Hematopoietic multipotent progenitor cell (in vitro differentiated cells): ENCODE measurements at places on chromosomes 5 and 9. TPM values are rescaled to one million over a fixed set of nuclear protein-coding genes. Genes with fewer than 3 reads are reported as not detected.

LAMC3 gene
- under 0.01 TPM for total RNA-seq

GDF9 gene
- total RNA-seq: 0.54 TPM

SLC27A6 gene
- total RNA-seq: 0.54 TPM

CTXN3 gene
- not detected for total RNA-seq

SLC36A2 gene
- total RNA-seq: under 0.01 TPM

KIF12 gene
- under 0.01 TPM for total RNA-seq

PCSK1 gene
- total RNA-seq: not detected

PCA3 gene
- 0.54 TPM for total RNA-seq

ADAMTS2 gene
- total RNA-seq: 0.27 TPM

SOHLH1 gene
- not detected for total RNA-seq

WNK2 gene
- under 0.01 TPM for total RNA-seq

TLX3 gene
- total RNA-seq: not detected

NUTM2G gene
- not detected for total RNA-seq

ZNF618 gene
- 20.2 TPM for total RNA-seq

SURF2 gene
- 11.3 TPM for total RNA-seq

PRDM9 gene
- under 0.01 TPM for total RNA-seq

PCDHB5 gene
- under 0.01 TPM for total RNA-seq

C9orf153 gene
- 0.81 TPM for total RNA-seq

POU5F2 gene
- total RNA-seq: 1.6 TPM

F2RL2 gene
- total RNA-seq: 0.27 TPM

DMGDH gene
- 1.3 TPM for total RNA-seq

FAM221B gene
- not detected for total RNA-seq

GFRA3 gene
- total RNA-seq: 0.27 TPM

RXRA gene
- 27.7 TPM for total RNA-seq

CYLC2 gene
- not detected for total RNA-seq

TAS2R1 gene
- not detected for total RNA-seq

RGS3 gene
- total RNA-seq: 34.7 TPM

ANKRD34B gene
- total RNA-seq: under 0.01 TPM

OR1Q1 gene
- under 0.01 TPM for total RNA-seq

DNM1 gene
- 11.0 TPM for total RNA-seq
